ENCODE measurements at places on chromosomes 1 and 21.

- DNase-seq: peak; percentile 52
Observed at GRCh38 chr1:21175324-21175669, 1.4 kb downstream of the EIF4G3 start.

DNA sequence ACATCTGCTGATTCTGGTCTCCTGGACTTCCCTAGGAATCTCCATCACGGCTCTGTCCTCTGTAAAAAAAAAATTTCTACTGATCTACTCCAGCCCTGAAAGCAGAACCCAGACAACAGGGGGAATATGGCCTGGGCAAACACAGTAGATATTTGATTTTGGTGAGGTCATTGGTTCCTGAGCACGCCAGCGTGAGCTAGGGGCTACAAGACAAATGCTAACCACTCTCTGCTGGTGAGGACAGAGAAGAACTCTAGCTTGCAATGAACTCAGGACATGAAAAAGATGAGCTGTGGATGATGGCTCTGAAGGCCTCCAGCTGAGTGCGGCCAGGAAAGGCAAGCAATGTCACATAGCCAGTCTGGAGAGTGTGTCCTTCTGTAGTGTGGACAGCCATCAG, 17.2 kb upstream of the FYB2 start:
- DNase-seq: no peak

DNA sequence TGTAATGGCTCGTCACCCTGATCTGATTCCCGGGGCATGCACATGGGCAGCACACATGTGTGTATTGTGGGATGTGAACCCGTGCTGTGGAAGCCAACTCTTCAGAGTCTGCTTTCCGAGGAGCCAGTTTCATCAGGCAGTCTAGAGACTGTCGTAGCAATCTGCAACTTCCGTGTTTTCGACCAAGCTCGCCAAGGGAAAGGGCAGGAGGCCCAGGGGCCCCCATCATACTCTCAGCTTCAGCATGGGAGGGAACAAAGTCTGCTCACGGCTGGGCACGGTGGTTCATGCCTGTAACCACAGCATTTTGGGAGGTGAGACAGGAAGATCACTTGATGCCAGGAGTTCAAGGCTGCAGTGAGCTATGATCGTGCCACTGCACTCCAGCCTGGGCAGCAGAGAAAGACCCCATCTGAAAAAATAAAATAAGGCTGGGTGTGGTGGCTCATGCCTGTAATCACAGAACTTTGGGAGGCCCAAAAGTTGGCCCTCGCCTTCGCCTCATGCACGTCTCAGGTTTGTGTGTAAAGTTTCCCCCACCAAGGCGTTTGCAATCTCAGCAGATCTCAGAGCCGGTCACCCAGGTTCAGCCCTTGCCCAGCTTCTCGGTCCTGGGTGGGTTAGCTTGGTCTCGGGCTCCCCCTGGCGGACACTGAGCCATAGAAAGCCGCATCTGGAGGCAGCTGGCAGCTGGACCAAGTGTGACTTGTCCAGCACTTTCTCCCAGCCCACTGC, 48.5 kb upstream of the SLC25A33 start:
- DNase-seq: peak; percentile 90

GRCh38 chr21:28427394-28428022, 565.2 kb downstream of the LTN1 start:
- no peak for DNase-seq

DNA sequence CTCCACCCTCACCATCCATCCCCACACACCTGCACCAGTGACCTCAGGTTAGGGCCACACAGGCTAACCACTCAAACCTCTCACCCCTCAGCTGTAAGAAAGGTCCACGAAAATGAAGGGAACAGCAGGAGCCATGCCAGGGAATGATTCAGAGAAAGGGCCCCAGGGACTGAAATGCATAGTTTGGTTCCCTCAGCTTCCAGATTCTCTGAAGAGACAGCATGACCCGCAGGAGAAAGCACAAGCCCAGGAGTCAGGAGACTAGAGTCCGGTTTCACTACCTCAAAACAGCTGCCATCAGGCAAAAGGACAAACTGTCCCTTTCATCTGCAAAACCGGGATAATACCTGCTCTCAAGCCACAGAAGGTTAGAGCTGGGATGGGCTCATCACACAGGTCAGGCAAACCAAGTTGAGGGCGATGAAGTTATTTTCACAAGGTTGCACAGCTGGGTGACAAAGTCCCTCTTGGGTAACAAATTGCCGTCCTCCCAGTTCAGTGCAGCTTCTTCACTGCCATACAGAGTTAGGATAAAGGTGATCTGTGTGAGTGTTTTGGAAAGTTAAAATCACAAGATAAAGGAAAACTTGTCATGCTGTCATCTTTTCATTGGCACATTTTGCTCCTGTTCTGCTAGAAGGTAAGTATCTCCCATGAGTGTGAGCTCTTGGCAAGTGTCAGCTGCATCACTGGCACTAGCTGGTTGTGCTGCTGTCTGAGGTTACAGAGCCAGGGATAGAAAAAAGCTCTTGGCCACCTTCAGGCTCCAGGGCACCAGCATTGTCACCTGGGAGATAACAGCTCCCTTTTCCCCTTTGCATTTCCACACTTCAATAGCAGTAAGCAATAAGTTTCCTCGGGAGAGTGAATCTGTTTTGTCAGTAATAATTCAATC, 120.4 kb downstream of the KCNH1 start:
- no peak for DNase-seq

- no peak for DNase-seq
Observed at GRCh38 chr21:42665484-42665883, 12.1 kb downstream of the PDE9A start.
